ENCODE measurements at places on chromosomes 12 and 14. TPM values are rescaled to one million over a fixed set of nuclear protein-coding genes. Genes with fewer than 3 reads are reported as not detected.

- H3K4me3 ChIP-seq: no peak overlapping the region
- no peak for DNase-seq
- H3K4me1 ChIP-seq: no peaks in the 10 kb centered on the region
These were observed 267.6 kb downstream of the DUSP6 start for GRCh38 chr12:89084751-89085150.

SIRT4 gene
- total RNA-seq: 5.6 TPM

TMEM119 gene
- total RNA-seq: 1.8 TPM

- no peak for DNase-seq
- no peaks in the 10 kb centered on the region for H3K27me3 ChIP-seq
These were observed 25.7 kb downstream of the KLRK1 start for GRCh38 chr12:10363914-10364814.

GRCh38 chr14:24137529-24138395 lies 1.8 kb downstream of the PSME1 start:
- H3K27me3 ChIP-seq: no peaks in the 10 kb centered on the region
- DNase-seq: no peak
- H3K36me3 ChIP-seq: peaks cover 19% of the 10 kb centered on the region
- no peak overlapping the region for H3K4me3 ChIP-seq

- H3K27me3 ChIP-seq: no peaks in the 10 kb centered on the region
- no peak overlapping the region for H3K4me3 ChIP-seq
- DNase-seq: peak; percentile 26
- H3K27ac ChIP-seq: no peak overlapping the region
- no peaks in the 10 kb centered on the region for H3K4me1 ChIP-seq
These were observed 23.5 kb upstream of the OASL start for GRCh38 chr12:121062391-121063045.

RPL10L gene
- total RNA-seq: not detected

LRRC10 gene
- 32.4 TPM for total RNA-seq

PPFIA2 gene
- total RNA-seq: 0.20 TPM

DNA sequence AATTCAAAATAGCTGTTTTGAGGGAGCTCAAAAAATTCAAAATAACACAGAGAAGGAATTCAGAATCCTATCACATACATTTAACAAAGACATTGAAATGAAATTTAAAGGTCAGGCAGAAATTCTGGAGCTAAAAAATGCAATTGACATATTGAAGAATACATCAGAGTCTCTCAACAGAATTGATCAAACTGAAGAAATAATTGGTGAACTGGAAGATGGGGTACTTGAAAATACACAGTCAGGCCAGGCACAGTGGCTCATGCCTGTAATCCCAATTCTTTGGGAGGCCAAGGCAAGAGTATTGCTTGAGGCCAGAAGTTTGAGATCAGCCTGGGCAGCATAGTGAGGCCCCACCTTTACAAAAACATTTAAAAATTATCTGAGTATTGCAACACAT lies 34.1 kb upstream of the DHRS7 start:
- no peak overlapping the region for H3K4me3 ChIP-seq
- no peaks in the 10 kb centered on the region for H3K36me3 ChIP-seq
- H3K27me3 ChIP-seq: no peaks in the 10 kb centered on the region
- H3K27ac ChIP-seq: no peak overlapping the region

KCNMB4 gene
- 3.2 TPM for total RNA-seq

- DNase-seq: no peak
- no peaks in the 10 kb centered on the region for H3K36me3 ChIP-seq
- no peaks in the 10 kb centered on the region for H3K27me3 ChIP-seq
- H3K4me1 ChIP-seq: no peaks in the 10 kb centered on the region
- no peak overlapping the region for H3K27ac ChIP-seq
These were observed 315.7 kb downstream of the NAV3 start for GRCh38 chr12:78146365-78146772.

DNA sequence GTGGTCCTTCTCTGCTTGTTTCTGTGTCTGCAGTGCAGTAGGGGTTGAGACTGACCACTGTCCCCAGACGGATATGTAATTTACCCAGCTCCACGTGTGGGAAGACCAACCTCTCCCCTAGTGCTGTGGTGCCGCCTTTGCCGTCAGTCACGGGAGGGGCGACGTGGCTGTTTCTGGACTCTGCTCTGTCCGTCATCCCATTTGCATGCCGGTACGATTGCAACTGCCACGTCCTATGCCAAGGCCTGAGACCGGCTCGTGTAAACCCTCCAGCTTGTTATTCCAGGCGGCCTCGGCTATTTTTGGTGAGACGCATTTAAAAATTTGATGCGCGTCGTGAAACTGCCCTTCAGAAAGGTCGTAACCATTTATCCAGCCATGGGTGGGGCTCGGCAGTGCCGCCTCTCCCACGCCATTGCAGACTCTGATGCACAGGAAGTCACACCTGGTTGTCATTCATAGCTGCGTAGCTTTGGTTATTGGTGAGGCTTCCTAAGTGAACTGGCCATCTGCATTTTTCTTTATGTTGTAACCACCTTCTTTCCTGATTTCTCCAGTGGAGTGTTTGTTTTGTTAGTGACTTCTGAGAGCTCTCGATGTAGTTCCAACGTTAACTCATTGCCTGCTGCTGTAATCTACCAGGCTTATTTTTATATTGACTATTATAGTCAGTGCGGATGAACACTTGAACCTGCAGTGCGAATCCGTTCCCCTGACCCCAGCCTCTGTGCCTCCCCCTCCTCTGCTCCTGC lies 75.1 kb downstream of the ADGRD1 start:
- H3K36me3 ChIP-seq: peaks cover 49% of the 10 kb centered on the region
- H3K4me1 ChIP-seq: peaks cover 35% of the 10 kb centered on the region
- peak overlapping the region; percentile 85 for H3K27ac ChIP-seq
- no peak overlapping the region for H3K4me3 ChIP-seq
- no peak for DNase-seq

GRCh38 chr12:95653771-95654546 lies 102.7 kb upstream of the USP44 start:
- no peaks in the 10 kb centered on the region for H3K27me3 ChIP-seq
- peak overlapping the region; percentile 51 for H3K27ac ChIP-seq
- H3K36me3 ChIP-seq: no peaks in the 10 kb centered on the region
- H3K4me3 ChIP-seq: no peak overlapping the region
- no peaks in the 10 kb centered on the region for H3K4me1 ChIP-seq

- no peaks in the 10 kb centered on the region for H3K27me3 ChIP-seq
- no peaks in the 10 kb centered on the region for H3K36me3 ChIP-seq
- DNase-seq: no peak
These were observed 110.2 kb downstream of the BTG1 start for GRCh38 chr12:92035477-92035876.

DNA sequence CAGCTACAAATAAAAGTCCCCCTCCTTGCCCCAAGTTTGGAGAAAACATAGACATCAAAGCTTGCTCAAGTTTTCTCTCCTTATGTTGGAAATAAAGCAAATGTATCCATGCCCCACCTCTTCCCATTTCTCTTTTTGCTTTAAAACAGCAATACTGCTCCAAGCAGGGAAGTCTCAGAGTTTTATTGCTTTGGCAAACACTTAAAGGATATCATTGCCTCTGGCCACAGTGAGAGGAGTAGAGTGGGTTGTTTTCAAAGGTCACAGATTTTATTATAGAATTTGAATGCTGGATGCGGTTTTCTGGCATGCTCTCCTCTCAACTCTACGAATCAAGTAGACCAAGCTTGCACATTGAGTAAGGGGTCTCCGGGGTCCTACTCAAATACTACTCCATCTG lies 149.7 kb downstream of the TTC7B start:
- peaks cover 6% of the 10 kb centered on the region for H3K36me3 ChIP-seq
- no peak overlapping the region for H3K27ac ChIP-seq
- H3K27me3 ChIP-seq: no peaks in the 10 kb centered on the region
- H3K4me3 ChIP-seq: no peak overlapping the region

Measured in right atrium auricular region (tissue), 2 donors.